Endodermal cell (in vitro differentiated cells): ENCODE measurements at places on chromosomes 12 and 14. TPM values are rescaled to one million over a fixed set of nuclear protein-coding genes. Genes with fewer than 3 reads are reported as not detected.

HAL gene
- 0.49 TPM in 1 of 3 replicates, not detected in the others for total RNA-seq

SMIM41 gene
- total RNA-seq, result not detected in 3 replicates

DNA sequence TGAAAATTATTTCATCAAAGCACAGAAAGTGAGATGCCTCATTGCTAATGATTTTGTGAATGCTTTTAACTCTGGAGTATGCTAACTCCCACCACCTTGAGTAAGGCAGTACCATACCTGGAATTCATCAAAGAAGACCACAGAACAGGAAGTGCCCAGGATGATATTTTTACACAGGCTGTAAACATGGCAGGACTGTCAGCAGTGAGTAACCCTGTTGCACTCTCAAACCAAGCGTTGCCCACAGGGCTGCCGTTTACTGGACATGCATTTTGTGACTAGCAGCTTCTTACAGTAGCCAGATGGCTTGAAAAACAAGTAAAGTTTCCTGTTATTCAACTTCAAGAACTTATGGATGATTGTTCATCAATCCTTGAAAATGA is 42.4 kb downstream of the RALGAPA1 start:
- DNase-seq, result no peak

DNA sequence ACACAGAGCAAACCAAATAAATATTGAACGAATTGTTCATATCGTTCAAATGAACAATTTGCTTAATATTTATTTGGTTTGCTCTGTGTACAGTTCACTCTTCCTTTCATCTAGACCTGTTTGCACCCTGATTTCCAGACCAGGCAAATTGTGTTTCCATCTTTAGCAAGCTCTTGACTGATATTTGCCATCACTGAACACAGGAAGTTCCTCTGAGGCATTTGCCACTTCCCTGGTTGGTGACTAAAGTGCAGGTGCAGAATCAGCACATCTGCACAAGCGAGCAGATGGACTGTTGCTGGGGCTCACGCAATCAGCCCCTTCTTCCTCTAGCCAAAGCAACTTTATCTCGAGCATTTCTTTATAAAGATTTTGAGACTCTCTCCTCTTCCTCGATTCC is 112.9 kb downstream of the DAAM1 start:
- DNase-seq, result no peak

- no peak for DNase-seq
Measured at GRCh38 chr14:100651999-100652508, 64.8 kb upstream of the BEGAIN start.
